Glomerular endothelial cell (primary cell): ENCODE measurements at places on chromosomes 4 and X.

DNA sequence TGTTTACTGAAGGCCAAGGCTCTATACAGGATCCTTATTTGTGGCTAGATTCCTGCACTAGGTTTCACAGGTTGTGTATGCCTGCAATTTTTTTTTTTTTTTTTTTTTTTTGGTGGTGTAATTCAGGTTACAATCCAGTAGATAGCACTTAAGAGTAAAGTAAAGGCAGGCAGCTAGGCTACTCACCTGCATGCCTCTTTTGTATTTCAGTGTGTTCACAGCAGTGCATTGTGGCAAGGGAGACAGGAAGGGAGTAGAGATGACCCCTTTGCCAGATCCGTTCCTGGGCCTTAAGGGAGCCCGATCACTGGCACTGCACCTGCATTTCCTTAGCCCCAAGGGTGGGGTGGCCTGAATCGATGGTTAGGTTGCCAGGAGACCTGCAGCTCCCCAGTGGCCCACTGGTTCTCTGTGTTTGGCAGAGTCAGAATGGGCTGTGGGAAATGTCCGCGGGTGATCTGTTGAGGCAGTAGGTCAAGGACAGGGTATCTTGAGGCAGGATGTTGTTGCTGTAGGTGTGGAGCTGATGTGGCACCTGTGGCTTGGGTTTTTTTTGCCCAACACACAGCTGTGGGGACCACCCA is 374.9 kb upstream of the AADAT start:
- DNase-seq = no peak

- no peak for DNase-seq
Measured at GRCh38 chrX:13357925-13358324, 38.1 kb upstream of the ATXN3L start.

GRCh38 chrX:138504273-138504672 is 207.2 kb downstream of the FGF13 start:
- DNase-seq = no peak

- no peak for DNase-seq
Measured at GRCh38 chr4:8639021-8639420, 46.5 kb downstream of the CPZ start.

GRCh38 chr4:71232846-71233245 is 106.0 kb upstream of the SLC4A4 start:
- DNase-seq = no peak

DNA sequence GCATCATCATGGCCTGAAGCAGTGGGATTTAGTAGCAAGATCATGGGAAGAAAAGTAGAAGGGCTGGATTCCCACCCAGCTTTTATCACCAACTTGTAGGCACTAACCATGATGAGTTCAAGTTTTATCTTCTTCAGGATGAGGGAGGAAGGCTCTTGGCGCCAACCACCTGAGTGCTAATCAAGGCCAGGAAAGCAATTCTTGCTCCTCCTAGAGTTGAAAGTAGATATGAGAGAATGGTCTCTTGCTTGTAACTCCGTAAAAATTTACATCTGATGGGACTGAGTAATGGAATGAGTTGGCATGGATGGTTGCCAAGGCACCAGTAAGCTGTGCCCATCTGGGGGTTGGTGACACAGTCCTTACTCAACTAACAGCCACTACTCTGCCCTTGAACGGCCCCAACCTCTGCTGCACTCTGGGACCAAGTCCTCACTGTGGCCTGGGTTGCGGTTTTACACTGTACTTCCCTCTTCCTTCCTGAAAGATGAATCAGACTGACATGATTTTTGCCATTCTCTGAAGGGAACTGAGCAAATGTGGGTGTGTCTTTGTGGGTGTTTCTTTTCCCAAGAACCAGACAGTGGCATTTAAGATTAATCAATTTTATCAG is 39.4 kb upstream of the NDP start:
- DNase-seq = no peak

- no peak for DNase-seq
Measured at GRCh38 chrX:292900-293897, 12.0 kb downstream of the PLCXD1 start.
